Hematopoietic multipotent progenitor cell treated with erythropoietin and hydrocortisone succinate and interleukin-3 and kit ligand, for 17 days (in vitro differentiated cells): ENCODE measurements at places on chromosomes 3 and 15.
A peak's percentile ranks its signal among the peaks of the same experiment; 100 is the strongest.

DNA sequence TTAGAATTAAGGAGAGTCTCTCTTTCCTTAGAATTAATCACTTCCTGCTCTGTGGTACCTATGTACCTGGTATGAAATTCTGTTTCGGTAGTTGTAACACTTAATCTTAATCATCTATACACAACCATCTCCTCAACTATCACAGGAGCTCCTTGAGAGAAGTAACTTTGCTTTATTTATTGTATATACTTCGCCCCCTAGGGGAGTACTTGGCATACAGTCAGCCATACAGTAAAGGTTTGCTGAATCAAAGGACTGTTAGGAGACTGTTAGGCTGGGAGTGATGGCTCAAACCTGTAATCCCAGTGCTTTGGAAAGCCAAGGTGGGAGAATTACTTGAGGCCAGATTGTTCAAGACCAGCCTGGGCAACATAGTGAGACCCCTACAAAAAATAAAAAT, 44.7 kb downstream of the RORA start:
- DNase-seq: no peak

GRCh38 chr15:75732809-75733451, 20.3 kb upstream of the CSPG4 start:
- peak; percentile 54 for DNase-seq

GRCh38 chr15:65062061-65062460, 5.7 kb downstream of the RASL12 start:
- no peak for DNase-seq

GRCh38 chr3:108295421-108296175, 750 bp upstream of the HHLA2 start:
- no peak for DNase-seq
